ENCODE measurements at places on chromosomes 16 and 17.
A peak's percentile ranks its signal among the peaks of the same experiment; 100 is the strongest.

GRCh38 chr17:1122533-1123392 is 57.0 kb downstream of the ABR start:
- peak; percentile 64 for DNase-seq

- DNase-seq, result no peak
Measured at GRCh38 chr16:56780646-56781045, 50.7 kb downstream of the NUP93 start.

GRCh38 chr17:45376171-45377005 is 56.3 kb downstream of the ARHGAP27 start:
- DNase-seq, result no peak

DNA sequence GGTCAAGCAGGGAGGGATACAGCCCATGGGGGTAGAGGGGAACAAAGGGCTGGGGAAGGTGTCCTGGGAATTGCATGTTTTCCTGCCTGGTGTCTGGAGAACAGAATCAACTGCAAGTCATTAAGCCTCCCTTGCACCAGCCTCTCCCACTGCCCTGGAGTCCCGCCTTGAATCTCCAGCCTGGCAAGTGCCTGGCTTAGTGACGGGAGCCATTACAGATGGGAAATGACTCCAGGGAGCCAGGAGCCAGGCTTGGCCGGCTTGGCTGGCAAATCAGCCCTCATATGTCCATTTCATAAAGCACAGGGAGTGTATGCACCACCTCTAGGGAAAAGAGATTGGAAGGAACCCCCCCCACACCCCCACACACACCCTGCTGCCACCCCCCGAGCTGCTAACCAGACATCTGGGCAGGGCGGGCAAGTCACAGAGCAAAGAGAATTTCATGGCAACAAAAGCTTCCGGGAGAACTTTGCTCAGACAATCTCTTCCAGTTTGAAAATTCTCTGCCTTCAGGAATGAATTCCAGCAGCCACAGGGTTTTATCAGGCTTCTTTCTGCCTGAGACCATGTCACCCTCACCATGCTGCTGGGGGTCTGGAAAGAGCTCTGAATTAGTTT is 127.7 kb downstream of the NTN1 start:
- no peak for DNase-seq

DNA sequence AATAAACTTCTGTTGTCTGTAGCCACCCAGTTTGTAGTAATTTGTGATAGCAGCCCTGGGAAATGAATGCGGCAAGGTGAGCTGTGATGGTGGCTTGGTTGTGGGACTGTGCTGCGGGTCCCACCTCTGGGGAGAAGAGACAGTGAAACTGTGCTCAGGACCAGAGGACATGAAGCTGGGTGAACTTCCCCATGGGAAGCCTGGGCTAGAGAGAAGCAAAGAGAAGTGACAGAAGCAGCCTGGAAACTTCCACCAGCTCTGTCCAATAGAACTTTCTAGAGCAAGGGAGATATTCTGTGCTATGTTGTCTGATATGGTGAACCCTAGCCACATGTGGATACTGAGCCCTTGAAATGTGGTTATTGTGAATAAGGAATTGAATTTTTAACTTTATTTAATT is 51.5 kb upstream of the EMP2 start:
- no peak for DNase-seq
